ENCODE measurements at places on chromosomes 7 and 10. TPM values are rescaled to one million over a fixed set of nuclear protein-coding genes. Genes with fewer than 3 reads are reported as not detected.

DNA sequence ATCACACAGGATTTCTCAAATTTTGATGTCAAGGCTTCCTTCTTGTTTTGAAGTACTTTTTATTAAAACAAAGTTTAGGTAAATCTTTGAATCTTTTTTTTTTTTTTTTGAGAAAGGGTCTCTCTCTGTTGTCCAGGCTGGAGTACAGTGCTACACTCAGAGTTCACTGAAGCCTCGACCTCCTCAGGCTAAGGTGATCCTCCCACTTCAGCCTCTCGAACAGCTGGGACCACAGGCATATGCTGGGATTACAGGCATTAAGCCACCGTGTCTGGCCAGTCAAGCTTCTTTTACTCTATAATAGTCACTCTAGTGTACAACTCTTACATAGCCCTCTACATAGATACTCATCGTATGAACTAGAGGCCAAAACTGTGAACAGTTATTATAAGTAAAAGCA lies 3.4 kb downstream of the RUFY2 start:
- DNase-seq, result no peak

DNA sequence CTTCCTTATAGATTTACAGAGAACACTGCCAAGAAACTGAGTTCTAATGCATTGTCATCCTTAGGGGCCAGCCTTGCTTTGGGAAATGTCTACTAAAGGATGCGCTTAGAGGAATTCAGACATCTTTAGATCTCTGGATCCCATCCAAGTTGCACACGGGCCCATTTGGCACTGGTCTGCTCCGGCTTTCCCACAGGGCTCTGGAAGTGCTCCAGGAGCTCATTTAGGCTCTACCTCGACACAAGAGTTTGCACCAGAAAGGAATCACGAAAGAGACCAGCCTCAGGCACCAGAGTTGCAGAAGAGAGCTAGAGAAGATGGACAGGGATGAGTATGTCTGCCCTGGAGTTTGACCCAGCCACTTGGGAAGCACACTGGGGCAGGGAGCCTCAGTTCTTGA lies 150.1 kb upstream of the TMEM72 start:
- DNase-seq, result no peak

EVX1 gene
- not detected for polyA plus RNA-seq

GDF10 gene
- polyA plus RNA-seq, result 0.37 TPM

GRCh38 chr7:155084969-155085368 lies 14.8 kb downstream of the HTR5A start:
- no peak for DNase-seq

- DNase-seq, result no peak
Observed at GRCh38 chr10:13891128-13892000, 304.6 kb downstream of the PRPF18 start.

HTR5A gene
- not detected for polyA plus RNA-seq

DNA sequence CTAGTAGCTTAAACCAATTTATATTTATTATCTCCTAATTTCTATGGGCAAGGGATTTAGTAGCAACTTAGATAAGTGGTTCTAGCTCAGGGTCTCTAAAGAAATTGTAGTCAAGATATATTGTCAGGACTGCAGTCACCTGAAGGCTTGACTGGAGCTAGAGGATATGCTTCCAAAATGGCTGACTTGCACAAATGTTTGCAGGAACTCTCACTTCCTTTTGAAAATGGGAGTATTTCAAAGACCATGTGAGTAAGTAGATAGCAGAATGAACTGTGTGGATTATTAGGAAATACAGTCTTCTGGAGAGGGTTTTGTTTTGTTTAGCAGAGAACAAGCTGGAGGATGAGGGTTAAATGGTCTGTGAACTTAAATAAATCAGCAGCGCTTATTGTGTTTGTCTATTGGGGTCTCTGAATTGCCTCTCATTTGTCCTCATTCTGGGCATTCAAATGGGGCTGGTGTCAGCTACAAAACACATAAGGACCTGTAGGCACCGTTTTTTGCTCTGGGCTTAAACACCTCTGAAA lies 524.6 kb downstream of the LRMDA start:
- DNase-seq, result no peak

DNA sequence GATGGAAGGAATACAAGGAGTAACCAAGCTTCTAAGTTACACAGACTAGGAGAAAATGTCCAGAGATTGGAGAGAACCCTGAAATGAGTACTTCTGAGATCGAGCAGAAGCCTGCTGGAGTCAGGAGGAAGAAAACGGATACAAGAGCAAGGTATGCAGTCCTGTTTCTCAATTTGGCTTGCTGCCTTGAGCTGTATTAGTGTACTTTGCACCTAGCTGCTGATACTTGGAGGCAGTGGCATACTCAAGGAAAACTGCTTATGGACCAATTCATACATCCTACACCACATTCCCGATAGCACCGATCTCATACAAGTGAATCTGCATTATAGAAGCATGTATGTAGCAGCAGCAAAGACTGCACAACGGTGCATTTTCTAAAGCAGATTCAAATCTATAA lies 14.4 kb downstream of the PIP4K2A start:
- DNase-seq, result no peak

DNA sequence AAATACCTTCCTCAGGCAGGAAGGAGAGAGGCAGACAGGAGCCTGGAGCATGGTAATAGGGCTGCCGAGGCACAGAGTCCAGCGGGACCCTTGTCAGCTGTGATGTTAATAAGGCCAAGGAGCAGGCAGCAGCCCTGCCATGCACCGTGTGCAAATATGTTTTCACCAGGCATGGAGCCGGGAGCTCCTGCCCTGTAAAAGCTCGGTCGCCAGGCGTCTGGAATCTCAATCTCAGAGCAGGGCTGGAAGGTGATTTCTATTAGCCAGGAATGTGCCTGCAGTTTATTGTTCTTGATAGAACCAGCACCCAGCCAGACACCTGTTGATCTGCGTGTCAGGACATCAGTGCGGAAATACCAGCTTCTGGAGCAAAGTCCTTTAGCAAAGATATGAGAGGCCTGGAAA lies 469.8 kb downstream of the GLRX3 start:
- no peak for DNase-seq

- DNase-seq, result no peak
Observed at GRCh38 chr10:78643513-78643912, 425.3 kb upstream of the ZMIZ1 start.
